Myocyte (in vitro differentiated cells): ENCODE measurements at places on chromosomes 6 and 20.

DNA sequence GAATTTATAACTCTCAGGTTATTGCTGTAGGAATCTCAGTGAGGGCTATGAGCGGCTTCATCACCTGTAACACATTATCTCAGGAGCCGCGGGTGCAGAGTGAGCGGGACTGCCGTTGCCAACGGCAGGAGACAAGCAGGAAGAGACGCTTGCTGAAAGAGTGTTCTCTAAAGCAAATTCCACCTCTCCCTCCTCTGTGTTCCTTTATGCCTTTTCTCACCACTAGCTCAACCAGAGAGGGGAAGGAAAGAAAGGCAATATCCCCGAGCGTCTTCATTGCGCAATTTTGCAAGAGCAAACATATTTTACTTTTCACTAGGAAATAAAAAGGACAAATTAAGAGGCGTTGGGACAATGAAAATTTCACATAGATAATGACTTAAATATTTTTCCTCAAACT lies 185.2 kb upstream of the EXOC2 start:
- DNase-seq = no peak

DNA sequence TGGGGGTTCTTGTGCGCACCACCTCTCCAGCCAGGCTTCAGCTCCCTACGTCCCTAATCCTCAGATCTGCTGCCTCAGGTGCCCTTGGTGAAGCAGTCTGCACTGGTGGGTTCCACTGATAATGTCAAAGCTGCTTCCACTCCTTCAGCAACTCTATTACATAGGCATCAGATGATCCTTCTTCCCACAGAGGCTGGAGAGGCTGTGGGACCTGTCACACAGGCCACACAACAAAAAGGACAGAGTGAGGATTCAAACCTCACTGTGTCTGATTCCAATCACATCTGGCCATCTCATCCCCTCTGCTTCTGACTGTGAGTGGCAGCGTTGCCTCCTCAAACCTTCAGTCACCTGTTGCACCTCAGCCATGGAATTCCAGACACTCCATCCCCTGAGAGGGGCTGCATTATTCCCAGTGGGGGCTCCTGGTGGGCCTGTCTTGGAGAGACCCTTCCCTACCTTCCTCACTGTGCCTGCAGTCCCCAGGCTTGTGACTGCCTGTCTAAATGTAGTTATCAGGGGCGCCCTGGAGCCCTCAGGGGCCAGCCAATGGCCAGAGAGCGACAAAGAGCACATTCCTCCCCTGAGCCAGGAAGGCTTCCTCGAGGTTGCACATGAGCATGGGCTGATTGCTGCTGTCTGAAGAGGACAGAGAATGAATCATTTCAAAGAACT lies 211.4 kb upstream of the ECI2 start:
- no peak for DNase-seq

DNA sequence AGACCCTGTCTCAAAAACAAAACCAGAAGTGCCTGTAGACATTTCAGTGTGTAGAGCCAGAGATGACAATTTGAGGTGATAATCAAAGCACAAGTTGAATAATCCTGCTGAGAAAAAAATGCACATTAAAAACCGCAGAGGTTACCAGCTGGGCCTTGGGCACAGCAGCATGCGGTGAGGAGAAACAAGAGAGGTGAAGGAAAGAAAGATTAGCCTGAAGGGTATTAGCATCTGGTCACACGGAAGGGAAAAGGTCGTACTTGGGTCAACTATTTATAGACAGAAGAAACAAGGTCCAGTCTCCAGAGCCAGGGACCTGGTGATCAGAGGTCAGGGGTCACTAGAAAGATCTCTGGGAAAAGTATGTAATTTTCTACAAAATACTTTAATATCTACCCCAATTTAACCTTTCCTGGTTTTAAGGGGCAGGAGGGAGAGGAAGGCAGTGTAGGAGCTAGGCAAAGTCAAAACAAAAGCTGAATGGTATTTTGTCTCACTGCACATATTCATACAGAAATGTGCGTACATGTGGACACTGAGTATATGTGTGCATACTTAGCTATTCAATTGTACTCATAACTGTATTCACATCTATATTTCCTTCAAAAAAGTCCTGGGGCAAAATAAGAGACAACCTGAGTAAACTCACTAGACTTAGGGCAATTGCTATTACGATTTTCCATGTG lies 10.1 kb downstream of the MAP7 start:
- peak; percentile 17 for DNase-seq

- DNase-seq = no peak
These were observed 17.4 kb upstream of the SLCO4A1 start for GRCh38 chr20:62624719-62625453.

- no peak for DNase-seq
These were observed 6.6 kb upstream of the TBC1D7 start for GRCh38 chr6:13334953-13335352.

DNA sequence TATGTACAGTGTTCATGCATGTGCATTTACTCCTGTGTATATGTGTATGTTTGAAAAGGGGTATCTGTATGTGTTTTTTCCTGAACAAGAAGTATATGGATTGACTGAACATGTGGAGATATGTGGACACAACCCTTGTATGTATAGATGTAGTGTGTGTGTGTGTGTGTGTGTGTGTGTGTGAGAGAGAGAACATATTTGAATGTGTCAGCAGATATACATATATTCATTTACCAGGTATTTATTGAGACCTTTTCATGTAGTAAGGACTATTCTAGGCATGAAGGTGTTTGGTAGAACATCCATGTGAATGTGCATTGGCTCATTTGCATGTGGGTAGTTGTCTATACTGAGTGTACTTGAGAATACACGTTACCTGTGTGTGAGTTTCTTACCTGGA lies 39.3 kb downstream of the EIF2S2 start:
- DNase-seq = no peak

- no peak for DNase-seq
These were observed 17.5 kb downstream of the MMP24OS start for GRCh38 chr20:35260426-35260825.

- peak; percentile 61 for DNase-seq
These were observed 9.2 kb downstream of the HSPA1B start for GRCh38 chr6:31836474-31837368.

- peak; percentile 8 for DNase-seq
These were observed 5.2 kb downstream of the FAXC start for GRCh38 chr6:99344289-99344688.

DNA sequence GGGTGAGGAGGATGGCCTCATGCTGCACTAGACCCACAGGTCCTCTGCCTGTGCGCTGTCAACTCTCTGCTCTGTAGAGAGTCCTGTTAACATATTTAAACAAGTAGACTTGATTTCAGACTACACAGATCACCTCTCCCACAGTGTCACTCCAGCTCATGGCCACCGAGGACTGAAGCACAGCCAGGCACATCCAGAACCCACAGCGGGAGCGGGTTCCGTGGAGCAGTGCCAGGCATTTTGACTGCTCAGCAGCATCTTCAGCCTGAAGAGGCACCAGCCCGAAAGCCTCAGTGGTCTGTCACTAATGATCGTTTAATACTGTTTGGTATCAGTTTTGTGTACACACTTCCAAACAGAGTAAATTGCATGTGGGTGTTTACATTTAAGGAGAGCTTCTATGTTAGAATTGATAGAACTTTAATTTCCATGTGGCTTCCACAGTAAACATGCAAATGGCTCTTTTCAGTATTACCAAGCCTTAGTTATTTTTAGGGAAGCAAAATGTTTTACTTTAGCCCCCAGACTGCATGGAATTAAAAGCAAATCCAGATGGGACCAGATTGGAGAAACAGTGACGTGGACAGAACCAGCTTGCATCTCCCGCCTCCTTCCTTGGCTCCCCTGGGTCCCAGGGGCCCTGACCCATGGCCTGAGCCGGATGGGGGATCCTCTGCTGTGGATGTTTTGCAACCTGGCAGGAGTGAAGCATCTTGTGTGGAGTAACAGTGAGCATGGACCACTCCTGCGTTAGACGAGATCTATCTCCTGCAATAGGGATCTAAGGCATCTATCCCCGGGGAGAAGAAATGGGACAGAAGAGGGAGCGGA lies 196.7 kb upstream of the CDH4 start:
- no peak for DNase-seq

DNA sequence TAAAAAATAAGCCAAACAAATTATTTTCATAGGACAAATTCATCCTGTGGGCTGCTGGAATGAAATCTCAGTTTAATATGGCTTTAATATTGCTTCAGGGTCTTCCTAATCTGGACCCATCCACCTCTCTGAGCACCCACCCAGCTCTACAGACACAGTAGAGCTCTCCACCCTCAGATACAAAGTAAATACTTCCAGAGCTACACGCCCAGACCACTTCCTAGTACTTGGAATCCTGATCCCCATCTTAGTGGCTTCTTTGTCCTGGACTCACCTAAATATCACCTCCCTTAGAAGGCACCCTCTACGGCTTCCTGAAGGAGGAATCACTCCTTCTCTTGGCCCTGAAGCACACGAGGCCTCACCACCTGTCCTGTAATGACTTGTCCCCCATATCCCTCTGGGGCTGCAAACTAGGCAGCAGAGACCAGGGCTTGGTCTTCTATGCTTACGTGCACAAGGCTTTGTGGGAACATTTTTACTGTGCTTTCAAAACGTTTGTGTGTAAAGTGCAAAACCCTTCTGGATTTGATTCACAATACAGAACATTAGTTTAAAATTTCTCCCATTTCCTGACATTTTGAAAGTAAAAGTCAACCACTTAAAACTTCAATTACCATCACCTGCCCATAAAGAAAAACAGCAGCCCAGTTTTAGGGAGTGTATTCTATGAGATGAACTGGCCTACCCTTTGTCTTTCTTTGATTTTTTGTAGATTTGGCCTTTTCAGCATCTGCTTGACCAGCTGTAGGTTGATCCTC lies 2.4 kb downstream of the CTCFL start:
- no peak for DNase-seq

GRCh38 chr6:72677740-72678139 lies 55.9 kb downstream of the KCNQ5 start:
- no peak for DNase-seq

DNA sequence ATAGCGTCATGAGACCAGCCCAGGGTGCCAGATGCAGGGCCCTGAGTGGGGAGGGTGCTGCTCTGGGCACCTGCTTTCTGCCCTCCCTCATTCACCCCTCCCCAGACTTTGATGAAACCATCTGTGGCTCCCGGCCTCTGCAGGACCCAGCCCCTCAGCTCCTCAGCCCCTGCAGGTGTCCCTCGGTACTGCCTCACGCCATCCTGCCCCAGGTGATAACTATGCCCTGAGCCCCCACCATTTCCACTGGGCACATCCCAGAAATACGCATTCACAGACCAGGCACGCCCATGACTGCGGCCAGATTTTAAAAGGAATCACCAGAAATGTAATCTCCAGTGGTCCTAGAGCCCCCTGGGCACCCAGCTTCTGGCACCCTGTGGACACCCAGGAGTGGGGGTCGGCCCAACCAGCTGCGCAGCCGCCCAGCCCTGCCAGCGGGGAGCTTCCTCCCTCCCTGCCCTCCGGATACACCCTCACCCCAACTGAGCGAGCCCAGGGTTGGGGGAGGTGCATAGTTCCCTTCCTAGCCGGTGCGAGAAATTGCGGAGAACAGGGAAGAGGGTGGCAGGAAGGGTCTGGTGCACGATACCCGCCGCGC lies 615 bp upstream of the NTSR1 start:
- no peak for DNase-seq

DNA sequence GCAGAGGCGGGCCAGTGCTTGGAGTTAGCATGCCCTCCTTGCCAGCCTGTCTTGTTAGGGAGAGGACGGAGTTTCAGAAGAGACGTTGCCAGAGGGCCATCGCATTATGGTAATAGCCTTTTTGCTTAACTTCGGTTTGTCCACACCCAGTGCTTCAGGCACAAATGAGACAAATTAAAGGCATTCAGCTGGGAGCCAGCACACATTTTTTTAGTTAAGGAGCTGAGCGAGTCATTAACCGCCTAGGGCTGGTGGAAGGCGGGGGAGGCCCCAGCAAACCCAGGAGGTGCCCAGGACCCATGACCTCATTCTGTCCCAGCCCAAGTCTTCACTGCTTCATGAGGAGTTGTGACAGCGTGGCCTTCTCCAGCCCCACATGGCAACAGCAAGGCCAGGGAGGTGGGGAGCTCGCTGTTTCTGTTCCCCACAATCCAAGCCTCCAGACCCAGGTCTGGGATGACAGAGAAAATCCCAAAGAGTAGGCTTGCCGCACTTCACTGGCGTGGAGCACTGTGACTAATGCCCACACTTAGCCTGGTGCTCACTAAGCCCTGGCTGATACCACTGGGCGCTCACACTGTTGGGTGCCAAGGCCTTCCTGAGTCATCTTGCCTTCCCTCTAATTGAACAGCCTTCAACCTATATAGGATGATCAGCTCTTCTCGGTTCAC lies 237.1 kb downstream of the ANKRD60 start:
- DNase-seq = peak; percentile 40

GRCh38 chr6:157682856-157683481 lies 140.1 kb upstream of the SNX9 start:
- peak; percentile 49 for DNase-seq

- peak; percentile 77 for DNase-seq
These were observed 3.9 kb upstream of the SRSF3 start for GRCh38 chr6:36590237-36590636.

DNA sequence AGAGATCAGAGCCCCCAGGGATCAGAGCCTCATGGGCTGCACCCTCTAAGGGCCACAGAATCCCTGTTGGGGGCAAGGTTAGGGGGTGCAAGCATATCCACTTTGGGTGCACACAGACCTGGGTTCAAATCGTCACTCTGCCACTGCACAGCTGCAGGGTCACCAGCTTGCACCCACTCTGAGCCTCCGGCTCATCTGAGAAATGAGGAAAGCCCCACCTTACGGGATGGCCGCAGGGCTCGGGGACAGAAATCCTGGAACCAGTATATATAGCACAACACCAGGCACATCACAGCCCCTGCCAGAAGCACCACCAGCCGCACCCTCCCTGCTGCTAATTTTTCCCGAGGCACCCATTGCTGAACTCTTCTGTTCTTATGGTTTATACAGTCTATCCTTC lies 169.6 kb downstream of the NFATC2 start:
- no peak for DNase-seq

- no peak for DNase-seq
These were observed 108.4 kb downstream of the CRYBG1 start for GRCh38 chr6:106468935-106469334.

- DNase-seq = no peak
These were observed 70.0 kb downstream of the FOXC1 start for GRCh38 chr6:1679688-1680068.

DNA sequence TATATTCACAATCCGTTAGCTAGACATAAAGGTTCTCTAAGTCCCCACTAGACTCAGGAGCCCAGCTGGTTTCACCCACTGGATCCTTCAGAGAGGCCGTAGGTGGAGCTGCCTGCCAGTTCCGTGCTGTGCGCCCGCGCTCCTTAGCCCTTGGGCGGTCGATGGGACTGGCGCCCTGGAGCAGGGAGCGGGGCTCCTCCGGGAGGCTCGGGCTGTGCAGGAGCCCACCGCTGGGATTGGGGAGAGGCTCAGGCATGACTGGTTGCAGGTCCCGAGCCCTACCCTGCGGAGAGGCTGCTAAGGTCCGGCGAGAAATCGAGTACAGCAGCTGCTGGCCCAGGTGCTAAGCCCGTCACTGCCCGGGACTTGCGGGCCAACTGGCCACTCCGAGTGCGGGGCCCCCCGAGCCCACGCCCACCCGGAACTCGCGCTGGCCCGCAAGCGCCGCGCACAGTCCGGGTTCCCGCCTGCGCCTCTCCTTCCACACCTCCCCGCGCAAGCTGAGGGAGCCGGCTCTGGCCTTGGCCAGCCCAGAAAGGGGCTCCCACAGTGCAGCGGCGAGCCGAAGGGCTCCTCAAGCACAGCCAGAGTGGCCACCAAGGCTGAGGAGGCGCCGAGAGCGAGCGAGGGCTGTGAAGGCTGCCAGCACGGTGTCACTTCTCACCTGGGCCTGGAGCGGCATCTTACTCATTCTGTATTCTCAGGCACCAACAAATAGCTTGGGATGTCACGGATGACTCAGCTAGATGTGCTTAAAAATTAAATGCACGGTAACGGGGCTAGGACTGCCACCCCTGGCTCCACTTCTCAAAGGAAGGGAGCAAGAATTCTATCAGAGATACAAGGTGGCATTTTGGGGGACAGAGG lies 44.1 kb downstream of the IRF4 start:
- no peak for DNase-seq
